Stimulated activated CD8-positive, alpha-beta memory T cell treated with anti-CD3 and anti-CD28 coated beads, Interleukin-4, amount 100 ng/mL, for 4 hours (primary cell): ENCODE measurements at places on chromosomes 1 and 21.

DNA sequence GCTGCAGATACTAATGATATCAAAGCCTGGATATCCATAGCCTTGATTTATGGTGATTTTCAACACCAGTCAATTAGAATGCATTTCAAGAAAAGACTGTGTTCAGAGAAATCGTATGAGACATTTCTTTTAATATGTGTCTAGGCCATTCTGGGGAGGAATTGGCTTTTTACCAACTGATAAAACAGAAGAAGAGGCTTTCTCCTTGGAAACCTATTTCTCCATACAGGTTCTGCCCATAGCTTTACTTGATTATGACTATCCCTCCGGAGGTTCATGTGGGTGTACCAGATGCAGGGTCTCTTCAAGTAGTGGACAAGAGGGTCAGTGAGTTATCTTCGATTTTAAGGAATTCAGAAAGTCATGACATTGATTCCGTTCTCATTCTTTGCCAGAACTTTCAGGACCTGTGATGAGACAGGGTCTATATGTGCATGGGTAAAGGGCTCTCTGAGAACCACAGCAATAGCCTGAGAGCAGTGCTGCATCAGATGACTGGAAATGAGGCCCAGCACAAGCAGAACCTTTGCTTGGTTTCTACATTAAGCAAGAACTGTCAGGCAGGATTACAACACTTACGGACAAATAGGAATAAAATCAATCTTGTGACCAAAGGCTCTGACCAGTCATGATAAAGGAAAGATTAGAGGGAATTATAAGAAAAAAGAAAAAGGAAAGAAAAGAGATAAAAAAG lies 263.7 kb upstream of the SGIP1 start:
- DNase-seq, result no peak

GRCh38 chr1:184242507-184242943 lies 144.3 kb upstream of the C1orf21 start:
- no peak for DNase-seq

- DNase-seq, result no peak
Observed at GRCh38 chr1:58812468-58812867, 28.6 kb upstream of the JUN start.

GRCh38 chr1:28899267-28899666 lies 15.1 kb upstream of the EPB41 start:
- no peak for DNase-seq
